ENCODE measurements at places on chromosomes 2 and 18.

GRCh38 chr2:96898641-96899412 is 28.9 kb upstream of the SEMA4C start:
- no peak for DNase-seq

GRCh38 chr18:25435149-25435782 is 83.3 kb upstream of the ZNF521 start:
- no peak for DNase-seq

DNA sequence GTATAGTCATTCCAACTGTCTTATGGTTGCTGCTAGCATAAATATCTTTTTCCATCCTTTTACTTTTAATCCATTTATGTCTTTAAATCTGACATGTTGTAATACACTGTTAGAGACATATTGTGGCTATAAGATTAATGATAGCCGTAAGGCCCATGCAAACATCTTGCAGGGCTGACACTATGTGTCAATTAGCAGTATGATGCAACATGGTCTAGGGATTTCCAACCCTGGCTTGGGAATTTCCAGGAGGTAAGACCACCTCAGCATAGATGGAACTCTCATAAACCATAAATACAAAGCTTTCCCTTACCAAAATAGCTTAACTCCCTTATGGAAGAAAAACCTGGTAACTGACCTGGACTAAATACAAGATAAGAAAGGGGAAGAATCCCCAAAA is 16.5 kb downstream of the SCLY start:
- DNase-seq = no peak

GRCh38 chr2:236503583-236503982 is 66.0 kb upstream of the ACKR3 start:
- DNase-seq = no peak

GRCh38 chr2:176100547-176101140 is 1.0 kb downstream of the HOXD12 start:
- DNase-seq = no peak

DNA sequence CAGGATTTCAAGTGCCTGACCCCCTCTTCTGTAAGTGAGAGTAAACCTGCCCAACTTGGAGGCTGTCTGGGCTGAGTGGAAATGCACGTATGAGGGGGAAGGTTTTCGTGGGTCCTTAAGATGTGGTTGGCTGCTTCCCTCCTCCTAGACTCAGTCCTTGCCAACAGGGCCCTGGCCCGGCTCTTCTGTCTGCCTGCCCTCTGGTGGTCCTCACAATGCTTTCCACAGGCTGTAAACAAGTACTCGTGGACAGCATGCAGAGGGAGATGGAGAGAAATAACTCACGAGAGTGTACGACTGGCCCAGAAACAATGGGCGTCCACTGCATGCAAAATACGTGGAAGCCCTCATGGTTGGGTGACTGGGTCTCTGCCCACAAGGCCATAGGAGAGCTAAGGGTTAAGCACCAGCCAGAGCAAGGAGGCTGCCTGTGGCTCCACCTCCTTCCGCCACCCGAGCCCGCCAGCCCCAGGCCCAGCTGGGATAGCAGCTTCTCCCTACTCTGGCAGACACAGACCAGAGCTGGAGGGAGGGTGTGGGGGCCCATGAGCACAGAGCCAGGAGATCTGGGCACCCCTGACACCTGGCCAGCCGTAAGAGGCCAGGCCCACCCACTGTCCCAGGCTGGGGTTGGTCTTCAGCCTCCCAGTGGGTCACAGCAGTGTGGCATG is 17.0 kb upstream of the ARHGEF4 start:
- no peak for DNase-seq

DNA sequence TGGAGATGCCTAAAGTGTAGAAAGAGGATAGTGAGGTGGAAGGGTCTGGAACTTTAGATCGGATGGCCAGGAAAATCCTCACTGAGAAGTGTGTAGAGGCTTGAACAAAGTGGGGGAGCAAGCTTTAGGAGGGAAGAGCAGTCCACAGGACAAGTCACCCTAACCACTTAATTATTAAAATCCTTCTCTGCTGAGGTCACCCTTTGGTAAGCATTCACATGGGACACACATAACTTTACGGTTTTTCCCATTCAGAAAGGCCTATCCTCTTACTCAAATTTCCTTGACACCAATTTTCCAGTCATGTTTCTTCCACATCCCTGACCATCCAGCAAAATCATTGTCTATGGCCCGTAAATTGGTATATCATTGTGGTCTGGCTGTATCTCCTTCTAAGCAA is 31.0 kb upstream of the ZEB2 start:
- DNase-seq = no peak

DNA sequence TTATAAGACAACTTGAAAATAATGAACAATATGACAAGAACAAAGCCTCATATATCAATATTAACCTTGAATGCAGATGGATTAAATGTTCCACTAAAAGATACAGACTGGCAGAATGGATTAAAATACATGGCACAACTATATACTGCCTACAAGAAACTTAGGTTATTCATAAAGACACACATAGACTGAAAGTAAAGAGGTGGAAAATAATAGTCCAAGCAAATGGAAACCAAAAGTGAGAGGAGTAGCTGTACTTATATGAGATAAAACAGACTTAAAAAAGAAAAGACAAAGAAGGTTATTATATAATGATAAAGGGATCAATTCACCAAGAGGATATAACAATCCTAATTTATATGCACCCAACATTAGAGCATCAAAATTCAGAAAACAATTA is 18.2 kb downstream of the LMAN1 start:
- no peak for DNase-seq

DNA sequence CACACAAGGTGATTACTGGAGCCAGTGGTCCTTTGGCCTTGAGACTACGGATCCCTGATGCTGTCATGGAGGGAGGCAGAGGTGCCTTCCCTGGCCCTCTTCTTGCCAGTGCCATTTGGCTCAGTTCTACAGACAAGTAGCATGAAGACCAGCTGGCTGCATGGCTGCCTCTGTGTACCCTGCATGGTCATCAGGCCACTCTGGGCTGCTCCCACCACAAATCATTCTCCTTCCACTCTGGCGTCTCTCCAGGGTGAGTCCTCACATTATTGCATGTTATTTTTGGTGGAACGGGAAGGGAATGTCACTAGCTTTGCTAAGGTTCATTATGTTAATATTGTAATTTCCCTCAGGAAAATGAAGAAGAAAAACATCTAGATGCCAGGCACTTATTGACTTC is 229.8 kb downstream of the VAPA start:
- no peak for DNase-seq

DNA sequence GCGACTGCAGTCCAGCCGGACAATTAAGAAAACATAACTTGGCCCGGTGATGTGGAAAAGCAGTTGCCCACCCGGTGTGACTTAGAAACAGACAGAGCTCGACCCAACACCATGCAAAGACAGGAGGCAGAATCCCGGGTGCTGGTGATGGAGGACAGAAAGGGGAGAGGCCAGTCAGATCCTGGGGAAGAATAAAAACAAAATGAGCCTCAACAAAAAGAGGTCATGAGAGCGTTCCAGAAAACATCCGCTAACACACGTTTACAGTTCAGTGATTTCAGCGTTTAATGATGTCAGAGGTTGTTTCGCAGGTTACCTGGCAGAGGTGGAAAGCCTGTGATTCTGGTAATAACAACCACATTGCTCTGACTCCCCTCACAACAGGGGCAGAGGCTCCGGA is 111.9 kb downstream of the OSR1 start:
- DNase-seq = no peak

DNA sequence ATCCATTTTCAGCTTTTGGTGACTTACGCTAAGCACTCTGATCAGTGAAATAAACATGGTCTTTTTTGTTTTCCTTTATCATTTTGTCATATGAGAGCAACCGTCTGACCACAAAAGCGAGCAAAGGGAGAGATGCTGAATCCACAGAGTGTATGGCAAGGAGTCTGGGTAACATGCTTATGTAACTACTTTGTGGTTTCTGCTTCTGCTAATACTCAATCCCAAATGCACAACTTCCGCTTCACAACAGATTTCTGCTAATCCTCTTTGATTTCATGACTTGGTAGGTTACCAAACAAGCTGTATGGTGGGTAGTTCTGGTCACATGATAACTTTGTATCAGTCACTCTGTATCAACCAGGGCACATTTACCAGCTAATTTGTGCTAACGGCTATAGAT is 908.4 kb upstream of the CRIM1 start:
- no peak for DNase-seq

DNA sequence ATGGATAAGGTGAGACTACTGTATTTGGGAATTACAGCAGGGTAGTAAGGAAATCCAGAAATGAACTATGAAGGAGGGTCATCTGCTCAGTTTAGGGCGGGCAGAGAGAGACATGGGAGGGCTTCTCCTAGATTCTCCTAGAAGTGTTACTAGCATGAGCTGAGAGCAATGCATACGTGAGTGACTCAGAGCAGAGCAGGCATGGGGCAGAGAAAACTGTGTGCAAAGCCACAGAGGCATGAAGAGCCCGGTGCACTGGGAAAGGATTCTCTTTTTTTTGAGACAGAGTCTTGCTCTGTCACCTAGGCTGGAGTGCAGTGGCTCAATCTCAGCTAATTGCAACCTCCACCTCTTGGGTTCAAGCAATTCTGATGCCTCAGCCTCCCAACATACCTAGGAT is 116.2 kb downstream of the SOCS6 start:
- DNase-seq = no peak

DNA sequence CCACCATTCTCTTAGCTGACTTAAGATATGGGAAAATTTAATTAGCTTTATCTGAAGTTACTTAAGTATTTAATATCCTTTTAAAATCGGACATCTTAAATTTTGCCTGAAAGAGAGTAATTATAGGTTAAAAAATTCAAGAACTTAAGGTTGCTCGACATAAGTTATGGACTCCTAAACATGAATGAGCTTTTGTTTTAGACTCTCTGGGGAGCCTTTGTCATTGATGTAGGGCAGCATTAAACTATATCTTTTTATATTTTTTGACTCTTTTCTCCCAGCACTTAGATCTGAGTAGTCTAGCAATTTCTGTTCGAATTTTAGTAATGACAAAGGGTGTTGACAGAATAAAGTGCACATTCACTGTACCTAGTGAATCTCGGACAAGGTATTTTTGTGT is 4.7 kb downstream of the PHLPP1 start:
- DNase-seq = no peak

DNA sequence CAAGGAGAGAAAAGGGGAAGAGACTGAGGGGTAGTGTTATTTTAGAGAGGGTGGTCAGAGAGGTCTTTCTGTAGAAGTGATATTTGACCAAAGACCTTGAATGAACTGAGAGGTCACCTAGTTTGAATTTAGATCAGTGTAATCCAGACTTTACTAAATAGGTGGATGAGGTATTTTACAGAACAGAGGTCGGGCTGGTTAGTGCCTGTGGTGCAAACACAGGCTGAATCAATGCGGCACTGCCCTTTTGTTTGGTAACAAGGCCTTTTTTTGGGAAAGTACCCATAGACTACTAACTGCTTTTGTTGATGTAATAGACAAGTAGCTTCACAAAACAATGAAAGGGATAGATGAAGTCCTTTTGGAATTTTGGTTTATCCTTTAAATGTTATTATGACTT is 15.9 kb downstream of the RAPGEF4 start:
- DNase-seq = no peak

- DNase-seq = no peak
Observed at GRCh38 chr2:124985270-124985669, 960.2 kb downstream of the CNTNAP5 start.

GRCh38 chr2:148876595-148877402 is 1.8 kb downstream of the KIF5C start:
- peak; percentile 56 for DNase-seq

GRCh38 chr2:17171446-17172049 is 346.7 kb downstream of the RAD51AP2 start:
- DNase-seq = no peak

GRCh38 chr2:191351298-191351697 is 106.1 kb downstream of the MYO1B start:
- no peak for DNase-seq

DNA sequence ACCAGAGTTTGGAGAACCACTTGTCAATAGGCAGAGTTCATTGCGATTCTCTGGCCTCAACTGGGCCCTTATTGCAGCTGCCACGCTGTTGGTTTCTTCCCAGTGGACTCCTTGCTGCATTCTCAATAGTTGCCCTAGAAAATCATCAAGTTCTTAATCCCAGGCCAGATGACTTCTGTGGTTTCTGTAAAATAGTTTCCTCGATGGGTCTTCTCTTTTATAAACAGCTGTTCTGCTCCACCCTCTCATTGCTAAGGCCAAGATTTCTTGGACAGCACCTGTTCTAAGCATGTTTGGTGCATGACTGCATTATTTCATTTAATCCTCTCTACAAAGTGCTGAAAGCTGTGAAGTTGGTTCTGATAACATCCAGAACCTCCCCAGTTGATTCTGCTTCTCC is 131.0 kb downstream of the BCL2L11 start:
- no peak for DNase-seq

- DNase-seq = no peak
Observed at GRCh38 chr2:159922563-159922962, 124.6 kb upstream of the CD302 start.

DNA sequence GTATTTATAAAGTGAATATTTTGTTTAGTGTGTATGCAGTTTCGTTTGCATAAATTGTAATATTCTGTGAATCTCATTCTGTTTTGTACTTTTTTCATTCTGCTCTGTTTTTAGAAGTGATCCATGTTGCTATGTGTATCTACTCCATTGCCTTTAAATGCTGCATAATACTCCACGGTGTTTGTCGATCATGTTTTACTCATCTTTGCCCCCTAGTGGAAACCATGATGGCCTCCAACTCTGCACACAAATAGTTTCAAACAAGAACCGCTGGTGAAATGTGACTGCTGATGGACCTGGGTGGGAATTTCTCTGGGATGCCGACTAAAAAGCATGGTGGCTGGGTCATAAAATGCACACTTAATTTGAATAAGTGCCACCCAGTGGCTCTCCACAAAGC is 32.0 kb upstream of the SKOR2 start:
- DNase-seq = no peak

GRCh38 chr2:61017556-61018317 is at the start of the genes PEX13 and PUS10:
TSS of gene PEX13 (plus strand) at chr2:61017720. CDS start at chr2:61017760, 40 bp downstream.
TSS of gene PUS10 (minus strand) at chr2:61018255. CDS start at chr2:61011890, 6,365 bp downstream.
- DNase-seq = peak; percentile 72

- DNase-seq = no peak
Observed at GRCh38 chr2:239193925-239194677, 206.7 kb downstream of the HDAC4 start.

DNA sequence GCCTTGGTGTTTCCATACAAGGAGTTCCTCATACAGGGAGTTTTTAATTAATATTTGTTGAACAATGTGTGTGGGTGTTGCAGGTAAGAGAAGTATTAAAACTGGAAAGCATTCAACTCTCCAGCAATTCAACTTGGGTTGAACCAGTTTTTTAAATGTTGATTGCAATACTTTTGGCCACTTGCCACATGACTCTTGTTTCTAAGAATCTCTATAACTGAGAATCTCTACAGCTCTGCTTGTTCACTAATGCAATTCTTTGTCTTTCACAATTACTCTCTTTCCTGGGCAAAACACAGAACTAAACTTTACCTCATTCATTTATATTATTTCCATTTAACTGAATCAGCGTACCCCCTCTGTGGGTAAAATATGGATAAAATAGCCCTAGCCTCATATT is 429.4 kb downstream of the ARHGAP15 start:
- DNase-seq = no peak
